ENCODE measurements at places on chromosomes 2 and 18. TPM values are rescaled to one million over a fixed set of nuclear protein-coding genes. Genes with fewer than 3 reads are reported as not detected.

Gene RALBP1
- total RNA-seq: 63.5 TPM

Gene FNDC4
- total RNA-seq: 15.5 TPM

Gene C2orf80
- total RNA-seq: not detected

Gene LRRFIP1
- total RNA-seq: 179 TPM

Gene PTPRN
- total RNA-seq: not detected

Gene TNFRSF11A
- 11.1 TPM for total RNA-seq

Gene MRPS9
- 21.8 TPM for total RNA-seq

DNA sequence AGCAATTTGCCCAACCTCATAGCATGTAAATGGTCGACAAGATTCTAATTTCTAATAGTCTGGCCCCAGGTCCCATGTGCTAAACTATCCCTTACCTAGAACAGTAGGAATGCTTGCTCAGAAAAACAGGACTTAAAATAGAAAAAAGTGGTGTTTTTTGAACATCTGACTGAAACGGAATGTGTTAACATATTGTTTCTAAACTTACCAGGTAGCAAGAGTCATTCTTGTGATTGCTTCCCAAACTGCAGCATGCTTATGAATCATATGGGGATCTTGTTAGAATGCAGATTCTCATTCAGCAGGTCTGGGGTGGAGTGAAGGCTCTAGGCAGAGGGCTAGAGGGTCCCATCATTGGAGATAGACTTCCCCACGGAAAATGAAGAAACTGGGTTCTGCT is 5.8 kb upstream of the SLC20A1 start:
- DNase-seq: no peak

GRCh38 chr18:76621226-76621625 is 126.2 kb upstream of the ZNF516 start:
- DNase-seq: no peak

DNA sequence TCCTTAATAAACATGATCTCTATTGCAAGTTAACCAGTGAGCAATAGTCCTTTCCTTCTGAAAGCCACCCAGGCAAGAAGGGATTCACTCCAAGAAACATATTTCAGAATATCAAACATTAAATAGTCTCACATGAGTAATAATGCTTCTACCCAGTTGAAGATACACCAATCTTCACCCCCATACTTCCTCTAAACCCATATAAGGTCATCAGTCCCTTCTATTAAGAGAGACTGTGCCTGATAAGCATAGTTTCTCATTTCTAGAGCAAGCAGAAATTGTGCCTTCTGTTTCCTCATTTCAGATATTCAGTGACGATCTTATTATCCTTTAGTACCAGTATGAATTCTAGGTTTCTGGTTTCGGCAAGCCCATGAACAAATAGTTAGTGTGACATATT is 64.6 kb downstream of the DSEL start:
- no peak for DNase-seq

DNA sequence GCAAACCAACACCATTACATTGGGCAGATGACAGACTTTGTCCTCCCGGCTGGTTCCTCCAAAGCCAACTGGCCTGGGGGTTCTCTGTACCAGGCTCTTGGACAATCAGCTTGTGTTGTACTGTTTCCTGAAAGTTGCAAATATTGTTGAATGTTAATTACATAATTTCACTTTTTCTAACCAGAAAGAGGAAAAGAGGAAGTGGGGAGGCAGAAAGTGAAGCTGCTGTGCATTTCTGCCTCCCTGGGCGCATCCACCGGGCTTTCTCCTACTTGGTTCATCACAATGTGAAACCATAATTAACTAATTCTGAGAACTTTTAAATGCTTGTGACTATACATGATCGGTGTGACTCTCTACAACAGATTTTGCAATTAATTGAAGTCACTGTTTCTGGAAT is 10.1 kb downstream of the TWIST2 start:
- no peak for DNase-seq

DNA sequence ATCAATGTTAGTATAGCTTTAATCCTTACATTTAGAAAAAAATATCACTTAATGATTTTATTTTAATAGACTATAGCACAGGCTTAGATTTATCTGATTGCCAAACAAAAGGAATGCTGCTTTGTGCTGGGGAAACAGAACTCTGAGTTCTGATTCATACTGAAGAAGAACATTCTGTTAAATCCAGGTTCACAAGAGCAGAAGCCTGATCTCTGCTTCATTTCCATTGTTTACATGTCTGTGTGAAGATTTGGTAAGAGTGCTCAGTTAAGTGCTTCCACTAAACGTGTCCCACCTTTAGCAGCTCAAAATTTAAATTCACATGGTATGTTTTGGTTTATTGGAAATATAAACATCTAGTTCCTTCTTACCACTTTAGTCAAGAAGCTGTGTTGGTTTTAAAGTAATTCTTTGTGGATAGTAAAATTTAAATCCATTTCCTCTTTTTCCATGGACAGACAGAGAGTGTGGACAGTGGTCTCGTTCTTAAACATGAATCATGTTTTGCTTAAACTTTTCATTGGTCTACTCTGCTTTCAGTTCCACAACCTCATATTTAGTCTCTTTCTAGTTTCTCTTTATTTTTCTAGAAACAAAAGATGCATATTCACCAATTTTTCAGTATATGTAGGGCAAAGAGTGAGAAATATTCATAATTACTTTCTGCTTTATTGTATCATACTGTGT is 59.1 kb downstream of the NYAP2 start:
- DNase-seq: no peak

GRCh38 chr18:58779529-58779928 is 85.1 kb upstream of the ZNF532 start:
- DNase-seq: no peak

DNA sequence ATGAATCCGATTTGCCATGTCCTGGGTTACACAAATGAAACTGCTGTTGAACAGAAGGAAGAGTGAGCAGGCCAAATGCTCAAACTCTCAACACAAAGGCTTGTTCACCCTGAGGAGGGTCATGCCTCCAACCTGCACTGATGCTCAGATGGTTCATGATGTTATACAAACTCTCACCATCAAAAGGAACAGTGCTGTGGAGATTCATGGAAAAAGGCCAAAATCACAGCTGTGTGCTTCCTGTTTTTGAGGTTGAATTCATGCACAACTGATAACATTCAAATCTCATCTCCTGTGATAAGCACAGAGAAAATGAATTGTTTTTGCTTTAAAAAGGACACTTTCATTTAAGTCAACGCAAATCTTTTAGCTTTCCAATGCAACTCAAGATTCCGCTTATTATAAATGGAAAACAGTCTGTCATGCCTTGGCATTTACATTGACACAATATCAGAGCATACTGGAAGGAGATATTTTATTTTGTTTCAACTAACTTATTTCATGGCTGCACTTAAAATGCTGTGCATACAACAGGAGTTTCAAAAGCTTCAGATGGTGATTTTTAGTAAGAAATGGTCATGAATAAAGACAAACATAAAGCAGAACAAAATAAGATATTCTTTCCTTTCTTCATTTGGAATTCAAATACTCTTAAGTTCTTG is 22.2 kb upstream of the TTN start:
- peak; percentile 94 for DNase-seq

DNA sequence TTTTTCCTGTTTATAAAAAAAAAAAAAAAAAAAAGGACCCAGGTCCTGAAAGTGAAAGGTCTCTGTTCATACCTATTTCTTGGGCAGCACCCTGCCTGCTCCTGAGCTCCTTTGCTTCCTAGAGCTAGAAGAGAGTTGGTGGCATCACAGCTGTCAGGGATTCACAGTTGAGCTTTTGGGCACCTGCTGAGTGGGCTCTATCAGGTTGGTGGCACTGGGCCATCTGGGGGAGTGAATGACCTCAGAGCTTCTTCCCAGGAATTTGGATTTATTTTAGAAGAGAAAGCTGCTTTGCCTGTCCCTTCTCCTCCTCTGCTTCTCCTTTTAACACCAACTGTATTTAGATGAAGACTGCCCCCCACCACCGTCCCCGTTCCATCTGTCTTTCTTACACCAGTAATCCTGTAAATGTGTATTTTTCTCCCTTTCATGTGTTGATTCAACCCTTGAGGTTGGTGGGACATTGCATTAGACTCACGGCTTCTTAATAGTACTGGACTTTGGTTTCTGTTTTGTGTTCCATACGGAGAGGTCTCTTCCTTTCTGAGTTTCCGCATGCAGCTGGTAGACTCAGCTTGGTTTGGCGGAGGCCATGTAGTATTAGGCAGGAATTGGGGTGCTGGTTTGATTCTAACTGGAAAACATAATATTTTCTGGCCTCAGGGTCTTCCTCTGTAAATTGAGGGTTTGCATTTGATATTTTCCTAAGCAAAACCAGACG is 7.6 kb upstream of the MGAT5 start:
- DNase-seq: no peak

- DNase-seq: no peak
Observed at GRCh38 chr18:68841301-68841700, 43.4 kb downstream of the CCDC102B start.

DNA sequence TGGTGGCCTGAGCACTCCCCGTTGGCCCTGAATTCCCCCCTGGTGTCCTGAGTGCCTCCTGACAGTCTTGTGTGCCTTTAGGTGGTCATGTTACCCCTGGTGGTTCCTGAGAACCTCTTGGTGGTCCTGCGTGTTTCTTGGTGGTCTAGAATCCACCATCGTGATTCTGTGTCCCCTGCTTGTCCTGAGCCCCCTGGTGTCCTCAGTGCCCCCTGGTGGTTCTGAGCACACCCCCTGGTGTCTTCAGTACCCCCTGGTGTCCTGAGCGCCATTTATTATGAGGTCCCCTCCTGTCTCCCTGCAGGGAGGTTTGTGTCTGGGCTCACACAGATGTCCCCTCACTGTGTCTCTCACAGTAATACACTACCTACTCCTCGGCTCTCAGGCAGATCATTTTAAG is 61.3 kb upstream of the MAL start:
- DNase-seq: no peak

DNA sequence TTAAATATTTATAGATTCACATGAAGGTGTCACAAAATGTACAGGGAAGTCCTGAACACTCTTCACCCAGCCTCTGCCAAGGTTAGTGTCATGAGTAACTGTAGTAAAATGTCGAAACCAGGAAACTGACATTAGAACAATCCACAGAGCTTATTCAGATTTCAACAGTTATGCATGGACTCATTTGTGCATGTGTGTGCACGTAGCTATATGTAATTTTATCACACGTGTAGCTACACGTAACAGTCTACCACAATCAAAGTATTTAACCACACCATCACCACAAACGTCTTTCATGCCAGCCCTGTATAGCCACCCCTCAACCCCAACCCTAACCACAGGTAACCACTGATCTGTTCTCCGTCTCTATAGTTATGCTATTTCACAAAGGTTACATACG is 211.7 kb upstream of the REV1 start:
- DNase-seq: no peak

GRCh38 chr18:71798986-71799673 is 745.0 kb downstream of the CBLN2 start:
- DNase-seq: no peak

DNA sequence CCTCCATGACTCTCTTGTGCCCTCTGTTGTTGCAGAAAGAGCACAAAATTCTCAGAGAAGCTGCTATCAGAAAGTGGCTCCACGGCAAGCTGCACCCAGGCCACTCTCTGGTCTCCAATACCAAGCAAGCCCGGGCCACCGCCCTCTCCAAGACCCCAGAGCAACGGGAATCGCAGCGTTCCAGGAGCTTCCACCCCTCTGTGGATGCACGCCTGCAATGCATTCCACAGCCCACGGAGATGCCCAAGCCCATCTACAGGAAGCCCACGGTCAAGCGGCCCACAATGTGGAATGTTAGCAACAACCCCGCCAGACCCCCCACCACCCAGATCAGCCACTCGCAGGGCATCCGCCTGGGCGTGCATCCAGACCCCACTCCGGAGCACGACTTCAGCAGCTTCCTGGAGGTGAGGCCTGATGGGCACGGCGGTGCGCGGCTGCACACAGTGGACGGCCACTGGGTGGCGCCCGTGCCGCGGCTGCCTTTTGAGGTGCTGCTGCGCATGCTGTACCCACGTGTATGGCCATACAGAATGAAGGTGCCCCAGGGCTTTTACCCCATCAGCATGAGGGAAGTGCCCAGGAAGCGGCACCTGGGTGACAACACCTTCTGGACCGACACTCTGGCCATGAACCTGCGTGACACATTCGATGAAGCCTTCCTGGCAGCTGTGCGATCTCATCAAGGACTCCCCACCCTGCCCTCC is 6.3 kb downstream of the ANKRD53 start:
- DNase-seq: peak; percentile 58
